ENCODE measurements at places on chromosomes 4 and X.

DNA sequence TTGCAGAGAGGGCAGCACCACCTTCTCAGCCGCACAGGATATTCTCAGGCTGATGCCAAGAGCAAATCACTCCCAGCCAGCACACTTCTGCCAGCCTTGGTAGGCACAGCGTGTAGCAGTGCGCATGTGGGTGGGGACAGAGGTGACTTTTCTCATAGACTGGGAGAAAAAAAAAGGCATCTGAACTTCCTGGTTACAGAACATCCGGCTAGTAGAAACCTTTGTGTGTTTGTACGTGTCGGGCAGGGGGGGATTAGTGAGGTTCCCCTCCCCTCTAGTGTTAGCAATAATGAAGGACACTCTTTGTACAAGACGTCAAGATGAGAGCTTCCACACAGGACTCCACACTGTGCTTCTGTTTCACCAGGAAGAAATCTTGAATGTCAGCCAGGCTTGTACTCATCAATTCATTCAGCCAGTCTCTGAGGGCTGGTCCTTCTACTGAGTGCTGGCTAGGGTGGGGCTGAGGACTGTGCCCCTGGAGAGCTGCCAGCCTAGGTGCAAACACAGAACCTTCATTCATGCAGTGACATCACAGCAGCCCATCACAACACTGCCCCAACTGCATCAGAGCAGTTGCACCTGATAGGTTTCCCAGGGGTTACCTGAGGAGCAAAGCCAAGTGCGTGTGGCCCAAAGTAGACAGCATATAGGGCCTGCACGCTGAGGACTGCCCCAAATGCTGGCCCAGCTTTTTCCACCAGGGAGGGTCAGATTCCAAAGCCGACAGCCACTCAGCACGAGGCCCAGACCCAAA is 34.7 kb downstream of the SLC25A5 start:
- DNase-seq: peak; percentile 38

GRCh38 chr4:72136429-72136828 is 104.6 kb downstream of the NPFFR2 start:
- no peak for DNase-seq

DNA sequence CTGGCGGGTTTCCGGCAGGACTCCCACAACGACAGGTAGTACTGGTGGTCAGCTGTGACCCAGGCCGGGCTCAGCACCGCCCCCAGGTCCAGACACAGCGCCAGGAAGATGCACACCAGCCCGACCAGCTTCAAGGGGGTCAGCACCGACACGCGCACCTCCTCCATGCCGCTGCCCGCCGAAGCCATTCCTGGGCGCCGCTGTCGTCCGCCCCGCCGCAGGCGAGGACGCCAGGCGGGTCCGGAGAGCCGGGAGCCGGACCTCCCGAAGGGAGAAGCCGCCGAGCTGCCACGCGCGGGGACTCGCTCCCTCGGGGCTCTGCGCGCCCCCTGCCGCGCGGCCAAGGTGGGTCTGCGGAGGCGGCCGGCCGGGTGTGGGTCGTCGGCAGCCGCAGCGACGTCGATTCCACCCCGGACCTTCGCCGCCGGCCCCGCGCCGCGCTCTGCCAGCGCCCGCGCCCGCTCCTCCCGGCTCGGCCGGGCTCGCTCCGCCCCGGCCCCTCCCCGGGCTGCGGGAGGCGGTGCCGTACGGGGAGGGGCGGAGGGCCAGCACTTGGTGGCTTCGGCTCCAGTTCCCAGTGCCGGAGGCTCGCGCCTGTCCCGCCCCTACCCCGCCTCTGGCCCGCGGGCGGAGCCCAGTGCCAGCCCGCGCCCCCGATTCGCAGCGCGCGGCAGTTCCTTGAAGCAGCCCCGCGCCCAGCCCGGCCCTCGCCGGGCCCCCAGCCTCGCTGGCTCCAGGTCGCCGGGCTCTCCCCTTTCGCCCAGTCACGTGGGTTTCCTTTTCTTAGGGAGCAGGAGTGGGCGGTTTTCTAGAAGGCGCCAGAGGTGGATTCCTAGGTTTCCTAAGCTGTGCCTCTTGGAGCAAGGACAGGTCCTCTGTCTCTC is at the start of gene TMEM47:
TSS of gene TMEM47 (minus strand) at position 444 of the 884 bp plus-strand sequence. CDS start at position 188, 256 bp downstream.
- DNase-seq: no peak

- DNase-seq: no peak
These were observed 38.0 kb downstream of the PI4K2B start for GRCh38 chr4:25271866-25272265.

- no peak for DNase-seq
These were observed 56.5 kb upstream of the PPARGC1A start for GRCh38 chr4:23946299-23946698.

DNA sequence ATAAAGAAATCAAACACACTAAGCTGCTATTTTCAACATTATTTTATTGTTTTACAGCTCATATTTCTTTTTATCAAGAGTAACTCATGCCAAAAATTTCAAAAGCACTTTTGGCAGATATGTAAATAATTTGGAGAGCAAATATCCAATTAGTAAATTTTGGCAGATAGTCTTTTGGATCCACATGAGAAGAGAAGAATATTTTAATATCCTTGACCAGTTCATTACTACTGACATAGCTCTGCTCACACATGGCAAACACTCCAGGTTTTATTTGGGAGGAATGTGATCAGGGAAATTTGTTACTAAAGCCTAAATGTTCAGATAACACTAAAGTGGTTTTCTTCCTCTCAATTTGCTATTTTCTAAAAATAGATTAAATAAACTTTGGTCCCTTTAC is 1054.3 kb downstream of the FAT4 start:
- no peak for DNase-seq
